ENCODE measurements at places on chromosomes 3 and 15.
A peak's percentile ranks its signal among the peaks of the same experiment; 100 is the strongest.

DNA sequence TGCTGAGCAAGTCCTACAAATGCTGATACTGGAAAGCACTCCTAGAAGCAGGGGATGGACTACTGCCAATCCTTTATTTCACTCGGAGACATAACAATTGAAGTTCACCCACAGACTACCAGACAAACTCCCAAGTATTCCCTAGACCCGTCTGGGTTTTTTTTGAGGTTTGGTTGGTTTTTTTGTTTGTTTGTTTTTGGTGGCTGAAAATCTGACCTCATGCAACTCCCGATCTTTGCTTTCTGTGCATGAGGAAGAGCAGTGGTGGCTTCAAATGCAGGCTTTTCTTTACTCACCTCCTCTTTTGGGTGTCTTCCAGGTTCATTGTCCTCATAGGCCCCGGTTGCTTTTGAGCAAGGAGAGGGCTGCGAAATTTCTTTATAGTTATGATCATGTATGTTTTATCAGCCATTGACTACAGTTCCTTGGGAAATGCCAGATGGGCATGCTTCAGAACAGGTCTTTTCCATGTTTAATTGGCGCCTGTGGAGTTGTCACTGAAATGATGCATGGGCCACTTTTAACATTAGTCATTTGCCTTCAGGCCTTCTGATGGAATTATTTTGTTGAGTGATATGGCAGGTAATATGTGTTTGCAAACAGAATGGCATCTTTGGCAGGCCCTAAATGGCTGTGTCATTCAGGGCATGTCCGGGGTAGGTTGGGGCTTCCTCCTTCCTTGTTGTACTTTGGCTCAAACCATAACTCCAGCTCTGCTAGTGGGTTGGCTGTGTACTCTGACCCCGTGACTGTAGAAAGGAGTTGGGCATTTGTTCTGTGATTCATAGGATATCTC, 81.3 kb upstream of the ZBED2 start:
- DNase-seq = no peak

DNA sequence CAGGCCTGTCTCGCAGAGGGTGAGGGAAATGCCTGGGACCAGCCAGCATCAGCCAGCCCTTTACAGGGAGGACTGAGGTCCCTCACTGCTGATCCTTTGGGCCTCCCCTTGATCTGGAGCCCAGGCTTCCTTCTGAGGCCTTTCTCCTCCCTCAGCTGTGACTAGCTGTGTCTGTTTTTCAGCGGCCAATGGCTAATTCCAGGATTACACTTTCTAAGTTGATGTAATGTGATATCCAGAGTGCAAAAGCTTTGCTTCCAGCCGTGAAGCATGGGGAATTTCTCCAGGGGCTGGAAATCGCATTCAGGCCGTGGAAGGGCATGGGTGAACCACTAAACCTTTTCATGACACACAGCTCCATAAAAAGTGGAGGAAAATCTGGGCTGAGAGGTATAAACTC, 157.6 kb downstream of the SHQ1 start:
- no peak for DNase-seq

- peak; percentile 44 for DNase-seq
Observed at GRCh38 chr3:50274371-50275104, 4.3 kb upstream of the LSMEM2 start.

GRCh38 chr3:4466741-4467521, at the start of gene SUMF1:
Gene SUMF1, minus strand, starts transcription at chr3:4467269. Its CDS starts 24 bp downstream, at chr3:4467245.
- DNase-seq = peak; percentile 59

- no peak for DNase-seq
Observed at GRCh38 chr15:95284933-95285421, 1045.5 kb upstream of the NR2F2 start.

Measured in stimulated activated CD8-positive, alpha-beta memory T cell treated with anti-CD3 and anti-CD28 coated beads, Interleukin-4, amount 100 ng/mL, for 1 hour (primary cell).